NCI-H146 (cell line): ENCODE measurements at places on chromosomes 13 and 19.

GRCh38 chr13:79939689-79940088 lies 401.2 kb downstream of the SPRY2 start:
- DNase-seq: no peak

DNA sequence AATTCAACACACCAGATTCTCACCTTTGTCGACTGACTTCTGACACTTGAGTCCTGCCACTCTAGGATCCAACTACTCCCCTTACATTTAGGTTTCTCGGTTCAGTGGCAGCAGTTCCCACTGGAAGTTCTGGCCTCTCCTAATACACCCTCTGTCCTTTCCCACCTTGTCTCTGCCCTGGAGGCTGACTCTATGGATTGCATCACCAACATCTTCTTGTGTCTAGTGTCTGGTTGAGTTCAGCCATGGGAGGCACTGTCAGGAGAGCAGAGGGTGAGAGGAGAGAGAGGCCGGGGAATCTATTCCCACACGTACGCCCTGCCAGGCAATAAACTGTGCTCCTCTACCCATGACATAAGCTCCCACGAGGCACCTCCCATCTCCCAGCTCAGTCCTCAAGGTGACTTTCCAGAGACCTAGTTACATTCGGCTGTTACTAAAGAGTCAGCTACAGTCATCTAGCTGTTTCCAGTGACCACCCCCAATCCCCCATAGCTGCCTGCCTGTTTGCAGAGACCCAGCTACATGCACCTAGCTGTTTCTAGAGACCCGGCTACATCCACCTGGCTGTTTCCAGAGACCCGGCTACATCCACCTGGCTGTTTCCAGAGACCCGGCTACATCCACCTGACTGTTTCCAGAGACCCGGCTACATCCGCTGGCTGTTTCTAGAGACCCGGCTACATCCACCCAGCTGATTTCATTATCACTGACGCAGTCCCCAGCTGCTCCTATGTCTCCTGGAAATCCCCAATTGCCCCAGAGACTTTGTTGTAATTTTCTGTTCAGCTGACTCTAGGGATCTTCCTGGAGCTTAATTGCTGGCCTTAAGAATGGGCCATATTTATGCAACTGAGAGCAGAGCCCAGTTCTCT lies 8.1 kb upstream of the LILRB4 start:
- no peak for DNase-seq

DNA sequence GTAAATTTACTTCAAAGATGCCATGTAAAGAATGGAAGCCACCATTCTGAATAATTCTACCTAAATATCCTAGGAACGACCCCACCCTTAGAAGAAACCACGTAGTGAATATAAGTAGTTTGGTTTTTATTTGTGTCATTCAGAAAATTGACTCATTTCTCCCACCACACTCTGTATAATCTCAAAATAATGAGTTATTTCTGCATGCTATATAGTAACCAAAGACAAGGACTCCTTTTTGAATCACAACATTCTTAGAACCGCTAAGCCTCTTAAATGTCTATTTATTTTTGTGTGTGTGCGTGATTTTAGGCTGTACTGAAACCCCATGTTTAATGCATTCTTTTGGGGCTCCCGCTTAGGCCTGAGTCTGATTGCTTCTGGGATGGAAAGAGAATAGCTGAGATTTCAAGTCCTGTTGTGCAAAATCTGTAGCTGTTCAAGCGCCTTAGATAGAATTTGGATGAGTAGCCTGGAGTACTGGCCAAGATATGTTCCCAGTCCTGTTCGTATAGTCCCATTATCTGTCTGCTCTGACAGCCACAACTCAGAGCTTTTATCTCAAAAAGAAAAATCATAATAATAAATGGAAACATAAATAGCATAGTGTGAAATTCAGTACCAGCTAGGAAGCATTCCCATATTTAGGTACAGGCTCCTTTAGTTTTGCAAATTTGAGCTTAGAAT lies 532.4 kb upstream of the NBEA start:
- no peak for DNase-seq

GRCh38 chr13:98217597-98217996 lies 40.5 kb upstream of the RNF113B start:
- DNase-seq: no peak

- DNase-seq: no peak
Observed at GRCh38 chr13:104411141-104411765, 1345.0 kb upstream of the SLC10A2 start.

DNA sequence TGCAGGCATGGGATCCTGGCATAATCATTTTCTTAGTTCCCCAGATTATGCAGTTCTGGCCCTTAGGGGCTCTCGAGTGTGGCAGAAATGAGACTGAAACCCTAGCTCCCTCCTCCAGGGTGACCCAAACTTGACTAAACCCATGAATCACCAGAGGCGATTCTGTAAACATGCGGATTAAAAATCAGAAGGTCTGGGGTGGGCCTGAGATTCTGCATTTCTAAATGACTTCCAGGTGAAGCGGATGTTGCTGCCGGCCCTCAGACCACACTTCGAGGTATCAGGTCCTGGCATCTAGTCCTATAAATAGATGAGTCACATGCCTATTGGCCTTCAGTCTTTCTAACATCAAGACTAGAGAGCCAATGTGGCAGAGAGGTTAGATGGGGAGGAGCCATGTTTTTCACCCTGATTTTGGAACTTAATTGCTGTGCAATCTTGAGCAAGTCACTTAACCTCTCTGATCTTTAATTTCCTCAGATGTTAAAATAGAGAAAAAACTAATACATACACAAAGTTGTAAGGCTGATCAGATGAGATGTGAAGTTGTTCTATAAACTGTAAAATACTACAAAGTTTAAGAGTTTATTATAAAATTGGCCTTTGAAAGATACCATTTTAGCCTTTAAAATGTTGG lies 431.2 kb downstream of the FOXO1 start:
- DNase-seq: no peak

- no peak for DNase-seq
Observed at GRCh38 chr13:22243469-22244163, 572.7 kb downstream of the FGF9 start.

DNA sequence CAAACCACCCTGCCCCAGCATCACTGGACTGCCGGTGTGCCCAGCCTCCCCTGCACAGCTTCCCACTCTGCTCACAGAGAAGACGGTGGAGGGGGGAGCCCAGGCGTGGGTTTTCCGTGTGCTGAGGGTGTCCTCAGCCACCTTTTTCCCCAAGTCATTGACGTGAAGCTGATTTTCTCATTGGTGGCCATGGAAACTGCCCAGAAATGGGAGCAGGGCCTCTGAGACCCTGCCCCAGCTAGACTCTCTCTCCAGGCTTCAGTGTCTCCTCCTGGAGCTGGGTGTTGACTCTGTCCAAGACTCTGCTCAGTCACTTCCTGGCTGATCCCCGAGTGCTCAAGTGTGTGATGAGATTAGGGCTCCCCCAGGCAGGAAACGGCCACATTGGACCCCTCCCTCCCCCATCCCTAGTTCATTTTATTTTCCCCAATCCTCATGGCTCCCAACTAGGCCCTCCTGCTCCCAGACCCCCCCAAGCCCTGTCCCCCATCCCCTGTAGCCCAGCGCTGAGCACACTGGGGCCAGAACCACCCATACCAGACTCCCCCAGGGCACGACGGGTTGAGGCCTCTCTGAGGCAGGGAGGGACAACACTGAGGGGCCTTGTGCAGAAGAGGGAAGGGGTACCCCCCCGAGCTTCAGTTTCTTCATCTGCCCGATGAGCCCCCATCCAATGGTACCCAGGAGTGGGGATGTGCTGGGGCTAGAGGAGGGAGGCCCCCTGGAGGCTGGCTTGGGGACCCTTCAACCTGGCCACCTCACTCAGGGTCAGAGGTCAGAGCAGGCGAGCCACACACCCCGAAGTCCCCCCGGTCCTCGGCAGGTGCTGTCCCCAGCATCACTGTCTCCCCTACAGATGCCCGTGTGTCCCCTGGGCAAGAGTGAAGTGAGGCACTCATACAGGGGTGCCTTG lies 1.2 kb upstream of the F2RL3 start:
- DNase-seq: no peak

DNA sequence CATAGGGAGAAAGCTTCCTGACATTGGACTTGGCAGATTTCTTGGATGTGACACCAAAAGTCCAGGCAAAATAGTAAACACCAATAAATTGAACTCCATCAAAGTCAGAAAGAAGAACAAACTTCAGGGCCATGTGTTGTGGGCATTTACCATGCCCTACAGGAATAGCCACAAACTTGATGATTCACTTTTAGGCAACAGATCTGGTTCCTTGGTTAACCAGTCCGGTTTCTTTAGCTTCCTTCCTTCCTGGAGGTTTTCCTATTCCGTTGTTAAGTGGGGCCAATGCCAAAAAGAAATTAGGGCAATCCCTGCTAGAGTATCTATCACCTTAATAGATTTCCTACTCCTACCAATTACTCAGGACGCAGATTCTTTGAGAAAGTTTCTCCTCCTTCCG lies 25.2 kb downstream of the IGFL1 start:
- DNase-seq: no peak

DNA sequence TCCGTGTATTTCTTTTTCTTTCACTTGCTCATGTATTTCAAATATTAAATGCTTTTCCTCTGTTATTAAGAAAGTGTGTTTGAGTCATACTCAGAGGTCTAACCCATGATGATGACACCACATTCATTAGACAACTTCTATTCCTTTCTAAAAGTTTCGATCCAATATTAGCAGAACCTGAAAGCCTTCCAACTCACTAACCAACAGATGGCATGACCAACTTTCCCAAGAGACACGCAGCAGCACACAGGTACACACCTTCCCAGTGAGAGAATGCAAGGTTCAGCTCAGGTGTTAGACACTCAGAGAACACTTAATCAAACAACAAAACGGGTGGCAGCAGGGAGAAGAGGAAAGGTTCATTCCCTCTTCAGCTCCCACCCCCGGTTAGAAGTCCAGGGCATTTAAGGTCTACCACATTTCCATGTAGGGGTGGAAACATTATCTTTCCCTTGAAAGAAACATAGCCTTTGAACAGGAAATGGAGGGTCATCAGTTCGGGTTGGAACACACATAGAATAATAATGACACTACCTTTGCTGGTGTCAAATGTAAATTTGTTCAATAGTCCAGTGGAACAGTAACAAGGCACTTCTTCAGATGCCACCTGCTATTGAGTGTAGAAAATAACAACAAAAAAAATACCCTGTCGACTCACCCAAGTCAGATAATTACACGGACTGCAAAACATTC lies 404.2 kb downstream of the COG6 start:
- no peak for DNase-seq

DNA sequence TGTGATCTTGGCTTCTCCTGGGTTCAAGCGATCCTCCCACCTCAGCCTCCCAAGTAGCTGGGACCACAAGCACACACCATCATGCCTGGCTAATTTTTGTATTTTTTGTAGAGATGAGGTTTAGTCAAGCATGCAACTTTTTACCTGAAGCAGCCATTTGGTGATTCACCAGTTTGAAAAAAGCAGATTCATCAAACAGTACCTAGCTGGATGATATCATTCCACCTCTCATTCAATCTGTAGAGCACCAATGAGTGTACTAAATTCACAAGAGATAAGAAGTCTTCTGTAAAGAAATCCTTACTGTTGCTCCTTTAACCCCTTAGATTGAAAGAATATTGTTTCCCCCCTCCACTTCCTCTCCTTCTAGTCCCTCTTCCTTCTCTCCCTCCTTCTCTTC lies 261.1 kb upstream of the RFC3 start:
- no peak for DNase-seq

- DNase-seq: no peak
Observed at GRCh38 chr19:595326-596262, 5.9 kb downstream of the HCN2 start.

GRCh38 chr19:2424686-2425621 lies 2.4 kb downstream of the TIMM13 start:
- no peak for DNase-seq

DNA sequence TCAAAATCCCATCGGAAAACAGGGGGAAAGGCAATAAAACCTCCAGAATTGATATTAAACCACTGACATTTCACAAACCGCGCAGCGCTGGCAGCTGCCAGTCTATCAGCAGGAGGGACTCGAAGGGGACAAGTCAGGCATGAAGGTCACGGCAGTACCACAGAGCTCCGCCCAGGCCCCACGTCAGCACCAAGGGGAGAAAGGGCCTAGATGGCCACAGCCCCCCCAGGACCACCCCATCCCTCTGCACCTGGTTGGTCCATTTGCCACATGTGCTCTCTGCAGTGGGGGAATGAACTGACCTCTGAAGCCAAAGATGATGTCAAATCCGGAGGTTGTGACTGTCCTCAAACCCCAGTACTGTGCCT lies 9.5 kb upstream of the VSTM2B start:
- DNase-seq: no peak

DNA sequence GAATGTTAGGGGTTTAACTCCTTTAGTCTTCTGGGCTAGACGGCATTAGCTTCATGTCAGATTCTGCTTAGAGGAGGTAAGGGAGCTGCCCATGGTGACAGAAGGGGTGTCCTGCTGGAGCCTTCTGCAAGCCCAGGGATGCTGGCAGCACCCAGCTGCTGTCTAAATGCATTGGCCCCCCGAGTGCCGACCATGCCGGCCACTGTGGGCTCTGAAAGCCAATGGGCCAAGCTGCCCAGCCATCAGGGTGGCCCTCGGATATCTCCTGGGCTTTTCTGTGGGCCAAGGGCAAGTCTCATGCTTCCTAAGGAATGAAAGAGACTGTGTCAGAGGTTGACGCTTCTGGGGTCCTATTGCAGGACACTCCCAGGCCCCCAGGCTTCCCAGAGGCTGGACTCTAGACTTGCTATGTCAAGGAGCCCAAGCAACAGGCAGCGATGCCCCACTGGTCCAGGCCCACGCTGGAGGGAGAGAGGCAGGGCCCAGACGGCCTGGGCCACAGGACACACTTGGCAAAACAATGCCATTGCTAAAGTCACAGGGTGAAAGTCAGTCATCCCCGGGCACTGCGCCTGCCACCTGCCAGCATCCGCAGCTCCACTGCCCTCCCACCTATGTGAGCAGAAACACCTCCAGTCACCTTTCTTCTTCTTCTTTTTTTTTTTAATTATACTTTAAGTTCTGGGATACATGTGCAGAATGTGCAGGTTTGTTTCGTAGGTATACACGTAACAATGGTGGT lies 160.2 kb upstream of the GPR12 start:
- DNase-seq: no peak

- no peak for DNase-seq
Observed at GRCh38 chr19:1133471-1133929, 29.7 kb downstream of the GPX4 start.

DNA sequence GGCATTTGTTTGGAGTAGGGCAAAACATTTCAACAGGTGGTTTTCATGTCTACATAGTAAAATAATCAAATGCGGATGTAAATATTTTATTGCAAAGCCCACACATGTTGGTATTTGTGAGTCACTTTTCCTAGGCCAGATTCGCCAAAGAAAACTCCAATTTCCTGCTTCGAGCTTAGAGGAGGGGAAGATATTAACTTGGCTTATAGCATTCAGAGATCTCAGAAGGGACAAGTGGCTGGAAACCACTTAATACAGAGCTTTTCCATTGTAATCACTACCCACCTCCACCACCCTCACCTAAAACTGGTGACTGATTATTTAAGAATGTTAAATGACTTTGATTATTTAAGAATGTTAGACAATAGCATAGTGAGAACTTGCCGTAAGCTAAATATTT lies 530.6 kb upstream of the SPRY2 start:
- DNase-seq: no peak
